ENCODE measurements at places on chromosomes 16 and 17.

- peak; percentile 53 for DNase-seq
These were observed 402.7 kb upstream of the TNRC6C start for GRCh38 chr17:77555741-77556291.

- DNase-seq, result no peak
These were observed 20.0 kb upstream of the HERPUD1 start for GRCh38 chr16:56911771-56912571.

GRCh38 chr17:77602883-77603640 is 355.4 kb upstream of the TNRC6C start:
- DNase-seq, result no peak

GRCh38 chr17:36728030-36728991 is 126.9 kb downstream of the MRM1 start:
- peak; percentile 46 for DNase-seq

- no peak for DNase-seq
These were observed 44.7 kb downstream of the MIS12 start for GRCh38 chr17:5531085-5531418.

GRCh38 chr17:31310260-31310659 is 3.6 kb downstream of the EVI2B start:
- no peak for DNase-seq

- DNase-seq, result no peak
These were observed 26.7 kb downstream of the ABCC3 start for GRCh38 chr17:50661348-50661747.

DNA sequence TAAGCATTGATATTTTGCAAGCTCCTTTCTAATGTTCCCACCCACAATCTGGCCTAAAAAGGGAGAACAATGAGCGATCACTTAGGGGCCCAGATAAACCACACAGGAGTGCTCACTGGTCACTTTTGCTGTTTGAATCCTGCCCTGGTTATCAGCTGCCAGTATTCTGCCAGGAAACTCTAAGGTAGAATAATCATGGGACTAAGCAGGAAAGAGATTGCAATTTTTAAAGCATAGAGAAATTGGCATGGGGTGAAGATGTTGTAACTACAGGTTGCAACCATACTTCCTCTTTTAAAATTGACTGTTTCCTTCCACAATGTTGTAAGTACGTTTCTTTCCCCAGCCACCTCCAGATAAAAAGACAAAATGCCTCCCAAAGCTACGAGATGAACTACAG is 251.2 kb upstream of the CDH11 start:
- DNase-seq, result no peak

GRCh38 chr17:48678141-48678971 is 44.0 kb downstream of the PRAC1 start:
- peak; percentile 86 for DNase-seq

- DNase-seq, result no peak
These were observed 361 bp downstream of the UQCRC2 start for GRCh38 chr16:21953541-21953902.

DNA sequence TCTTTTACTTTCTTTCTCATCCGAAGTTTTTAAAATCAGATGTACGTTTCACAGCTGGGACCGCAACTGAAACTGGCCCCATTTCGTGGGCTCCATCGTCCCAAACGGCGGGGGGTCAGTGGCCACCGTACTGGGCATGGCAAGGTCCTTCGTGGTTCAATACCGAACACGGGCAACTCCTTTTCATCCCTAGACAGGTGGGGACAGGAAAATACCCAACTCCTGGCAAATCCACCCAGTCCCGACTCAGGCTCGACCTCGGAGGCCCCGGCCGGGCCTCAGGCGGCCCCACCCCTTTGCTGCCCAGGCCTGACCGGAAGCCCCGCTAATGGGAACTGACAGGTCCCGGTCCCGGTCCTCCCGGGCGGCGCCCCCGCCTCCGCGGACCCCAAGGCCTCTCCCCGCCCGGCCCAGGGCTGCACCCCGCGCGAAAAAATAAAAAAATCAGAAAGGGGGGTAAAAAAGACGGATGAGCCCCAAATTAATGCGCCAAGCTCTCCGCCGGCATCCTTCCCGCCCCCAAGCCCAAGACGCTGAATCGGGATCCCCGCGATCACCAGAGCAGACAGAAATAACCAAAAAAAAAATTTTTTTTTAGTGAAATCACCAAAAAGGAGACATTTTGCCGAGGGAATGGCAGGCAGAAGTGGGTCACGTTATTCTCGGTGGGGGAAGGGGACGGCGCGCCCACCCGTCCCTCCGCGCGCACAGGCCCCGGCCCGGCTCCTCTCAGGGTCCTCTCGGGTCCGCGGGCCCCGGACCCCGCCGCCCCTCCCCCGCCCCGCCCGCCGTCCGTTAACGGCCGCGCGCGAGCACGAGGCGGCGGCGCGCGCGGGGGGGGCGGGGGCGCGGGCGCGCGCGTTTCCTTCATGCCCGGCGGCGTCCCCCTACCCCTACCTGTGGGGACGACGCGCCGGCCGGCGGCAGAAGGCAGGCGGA is 562 bp downstream of the ZC3H7A start:
- DNase-seq, result no peak

GRCh38 chr16:3998793-3999478 is 117.3 kb downstream of the ADCY9 start:
- DNase-seq, result no peak

DNA sequence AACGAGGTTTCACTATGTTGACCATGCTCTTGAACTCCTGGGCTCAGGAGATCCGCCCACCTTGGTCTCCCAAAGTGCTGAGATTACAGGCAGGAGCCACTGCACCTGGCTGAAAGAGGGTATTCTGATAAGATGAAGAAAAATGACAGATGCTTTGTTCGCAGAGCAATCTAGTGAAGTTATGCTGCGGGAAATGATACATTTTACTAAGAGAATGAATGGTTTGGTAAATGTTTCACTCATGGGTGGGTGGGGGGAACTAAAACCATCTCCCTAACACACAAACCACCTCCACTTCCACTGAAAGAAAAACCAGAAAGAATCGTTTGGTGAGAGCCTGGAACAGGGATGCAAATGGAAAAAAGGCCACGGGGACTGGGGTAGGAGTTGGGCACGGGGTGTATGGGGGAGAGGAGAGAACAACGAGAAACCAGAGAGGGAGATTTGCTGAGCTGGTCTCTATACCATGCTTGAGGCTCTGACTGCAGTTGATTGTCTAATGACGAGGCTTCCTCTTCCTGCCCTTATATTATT is 19.0 kb upstream of the XYLT2 start:
- no peak for DNase-seq

- DNase-seq, result no peak
These were observed 401.3 kb downstream of the WWOX start for GRCh38 chr16:78500659-78501270.

GRCh38 chr16:12719972-12720371 is 83.7 kb downstream of the CPPED1 start:
- no peak for DNase-seq

GRCh38 chr17:67696347-67696746 is 21.4 kb upstream of the NOL11 start:
- no peak for DNase-seq

DNA sequence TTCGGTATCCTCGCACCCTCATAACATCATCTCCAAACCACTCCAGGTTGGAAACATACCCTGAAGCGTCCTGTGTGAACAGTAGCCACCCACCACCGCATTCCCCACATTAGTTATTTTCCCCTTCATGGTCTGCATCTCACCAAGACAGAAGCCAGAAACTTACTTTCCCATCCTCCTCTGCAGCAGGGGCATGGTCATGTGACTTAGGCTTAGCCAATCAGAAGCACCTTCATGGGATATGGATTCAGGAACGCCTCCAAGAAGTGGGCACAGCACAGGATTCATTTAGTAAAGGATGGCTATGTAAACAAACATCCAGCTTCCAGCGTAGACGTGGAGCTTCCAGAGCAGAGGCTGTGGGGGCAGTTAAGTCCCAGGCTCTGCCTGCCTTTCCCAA is 130.3 kb downstream of the AXIN2 start:
- no peak for DNase-seq

GRCh38 chr17:32264823-32265191 is 825 bp upstream of the RHBDL3 start:
- DNase-seq, result no peak

DNA sequence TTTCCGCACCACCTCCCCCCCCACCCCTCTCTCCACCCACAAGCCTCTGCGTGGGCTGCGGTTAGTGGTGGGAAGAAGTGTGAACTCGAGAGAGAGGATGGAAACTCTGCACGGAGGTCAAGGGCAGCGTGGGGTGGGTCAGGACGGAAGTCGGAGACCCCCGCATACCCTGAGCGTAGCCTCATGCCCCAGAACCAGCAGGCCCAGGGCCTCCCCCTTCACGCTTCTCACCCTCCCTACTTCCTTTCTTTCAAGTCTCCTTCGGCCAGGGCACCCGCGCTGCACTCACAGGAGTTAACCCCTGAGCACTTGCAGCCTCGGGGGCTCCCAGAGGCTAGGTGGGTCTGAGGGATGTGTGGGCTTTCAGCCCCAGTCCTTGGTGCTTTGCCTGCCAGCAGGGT is 9.2 kb downstream of the TBKBP1 start:
- no peak for DNase-seq

DNA sequence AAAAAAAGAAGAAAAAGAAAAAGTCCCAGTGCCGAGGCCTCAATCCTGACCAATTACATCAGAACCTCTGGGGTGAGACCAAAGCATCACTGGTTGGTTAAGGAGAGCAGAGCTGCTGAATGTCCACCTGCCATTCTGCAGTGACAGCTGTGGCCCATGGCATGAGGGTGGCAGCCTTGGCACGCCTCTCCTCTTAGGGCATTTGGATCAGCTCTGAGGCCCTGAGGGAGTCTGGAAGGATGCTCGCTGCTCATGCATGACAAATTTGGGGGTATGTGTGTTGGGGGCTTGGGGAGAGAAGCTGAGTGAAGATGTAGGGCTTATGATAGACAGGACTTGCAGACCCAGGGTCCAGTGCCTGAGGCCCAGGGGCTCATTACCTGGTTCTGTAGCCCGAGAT is 26.3 kb downstream of the MYLK3 start:
- no peak for DNase-seq

GRCh38 chr17:57899391-57899790 is 49.5 kb upstream of the MRPS23 start:
- DNase-seq, result no peak

DNA sequence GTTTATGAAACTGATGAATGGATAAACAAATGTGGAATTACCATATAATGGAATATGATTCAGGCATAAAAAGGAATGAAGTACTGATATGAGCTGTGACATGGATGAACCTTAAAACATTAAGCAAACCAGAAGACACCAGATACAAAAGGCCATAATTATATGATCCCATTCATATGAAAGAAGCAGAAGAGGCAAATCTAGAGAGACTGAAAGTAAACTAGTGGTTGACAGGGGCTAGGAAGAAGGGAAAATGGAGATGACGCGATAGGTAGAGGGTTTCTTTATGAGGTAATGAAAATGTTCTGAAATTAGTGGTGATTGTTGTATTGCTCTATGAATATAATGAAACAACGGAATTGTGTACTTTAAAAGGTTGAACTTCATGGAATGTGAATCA is 88.4 kb downstream of the HIC1 start:
- no peak for DNase-seq

GRCh38 chr16:66269617-66270332 is 96.7 kb upstream of the CDH5 start:
- DNase-seq, result no peak

GRCh38 chr16:66324815-66325515 is 41.5 kb upstream of the CDH5 start:
- no peak for DNase-seq

DNA sequence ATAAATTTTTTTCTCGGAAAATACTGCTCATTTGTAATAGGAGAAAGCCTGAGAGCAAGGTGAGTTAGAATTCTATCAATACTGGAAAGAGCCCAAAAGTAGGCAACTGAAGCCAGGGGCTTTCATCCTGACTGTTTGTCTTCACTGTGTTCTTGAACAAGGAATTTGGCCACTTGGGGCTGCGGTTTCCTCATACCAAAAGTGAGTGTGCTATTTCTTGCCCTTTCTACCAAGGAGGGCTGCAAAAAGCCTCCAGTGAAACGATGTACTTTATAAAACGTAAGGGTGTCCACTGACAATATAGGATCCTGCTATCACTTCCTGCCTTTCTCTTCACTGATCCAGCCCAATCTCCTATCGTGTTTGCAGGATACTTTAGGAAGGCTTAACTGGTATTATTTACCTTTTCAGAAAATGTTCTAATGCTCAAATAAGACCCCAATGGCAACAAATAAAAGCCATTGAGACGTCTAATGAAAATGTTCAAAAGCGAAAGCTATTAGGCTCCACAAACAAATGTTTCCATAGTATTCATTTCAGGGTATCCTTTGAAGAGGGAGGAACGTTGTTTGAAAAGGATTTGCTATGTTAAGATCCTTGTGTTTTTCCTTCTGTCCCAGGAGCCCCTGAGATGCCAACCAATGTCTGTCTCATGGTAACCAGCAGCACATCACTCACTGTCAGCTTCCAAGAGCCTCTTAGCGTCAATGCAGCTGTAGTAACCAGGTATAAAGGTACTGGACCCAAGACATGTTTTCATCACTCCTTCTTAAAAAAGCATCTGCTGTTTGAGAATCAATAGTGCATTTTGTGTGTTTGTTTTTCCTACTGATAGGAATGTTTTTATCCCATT is 219.3 kb upstream of the NOG start:
- no peak for DNase-seq

DNA sequence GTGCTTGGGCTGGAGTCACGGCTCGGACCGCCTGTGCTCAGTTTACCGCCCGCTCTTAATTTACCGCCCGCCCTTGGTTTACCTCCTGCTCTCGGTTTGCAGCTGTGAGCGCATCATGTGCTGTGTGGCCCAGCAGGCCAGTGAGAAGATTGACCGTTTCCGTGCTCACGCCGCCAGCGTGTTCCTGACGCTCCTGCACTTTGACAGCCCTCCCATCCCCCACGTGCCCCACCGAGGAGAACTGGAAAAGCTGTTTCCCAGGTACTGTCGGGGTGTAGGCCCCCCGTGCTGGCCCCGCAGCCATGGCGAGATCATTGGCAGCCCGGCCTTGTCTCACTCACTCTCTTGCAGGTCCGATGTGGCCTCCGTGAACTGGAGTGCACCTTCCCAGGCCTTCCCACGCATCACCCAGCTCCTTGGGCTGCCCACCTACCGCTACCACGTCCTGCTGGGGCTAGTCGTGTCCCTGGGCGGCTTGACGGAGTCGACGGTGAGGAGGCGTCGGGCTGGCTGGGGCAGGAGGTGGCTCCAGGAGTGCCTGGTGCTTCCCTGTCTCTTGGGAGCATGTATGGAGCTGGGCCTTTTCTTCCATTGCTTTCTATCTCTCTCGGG is 89.3 kb upstream of the ZNF750 start:
- DNase-seq, result no peak

DNA sequence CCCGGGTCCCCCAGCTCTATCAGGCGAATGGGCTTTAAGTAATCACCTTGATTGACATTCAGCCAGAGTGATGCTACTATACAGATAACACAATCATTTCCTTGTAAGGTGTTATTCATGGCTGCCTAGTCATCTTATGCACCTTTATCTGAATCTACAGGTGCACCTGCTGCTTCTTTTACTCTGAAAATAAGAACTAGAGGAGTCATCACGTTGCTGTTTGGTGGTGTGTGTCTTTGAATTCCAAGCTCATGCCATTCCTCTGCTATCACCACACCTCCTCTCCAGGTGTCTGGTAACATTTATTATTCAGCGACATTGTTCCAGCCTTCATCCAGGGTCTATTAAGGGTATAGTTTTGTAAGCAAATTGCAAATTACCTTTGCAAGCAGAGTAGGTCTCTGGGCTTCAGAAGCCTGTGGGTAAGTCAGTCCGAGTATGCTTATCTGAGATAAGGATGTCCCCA is 51.9 kb downstream of the NOS2 start:
- DNase-seq, result no peak

GRCh38 chr17:82127315-82127595 is 29.2 kb upstream of the FASN start:
- DNase-seq, result no peak

- DNase-seq, result no peak
These were observed 17.9 kb downstream of the SMCR8 start for GRCh38 chr17:18332909-18333489.

- DNase-seq, result no peak
These were observed 839 bp downstream of the NKD1 start for GRCh38 chr16:50548909-50549560.
